ENCODE measurements at places on chromosomes 12 and 14. TPM values are rescaled to one million over a fixed set of nuclear protein-coding genes. Genes with fewer than 3 reads are reported as not detected.

The CEBPE gene
- 0.27 TPM for total RNA-seq

The TMPRSS12 gene
- not detected for total RNA-seq

GRCh38 chr12:102543494-102544485 is 63.4 kb upstream of the IGF1 start:
- DNase-seq: peak; percentile 10

GRCh38 chr12:66062290-66062625 is 68.3 kb downstream of the LLPH start:
- no peak for DNase-seq

DNA sequence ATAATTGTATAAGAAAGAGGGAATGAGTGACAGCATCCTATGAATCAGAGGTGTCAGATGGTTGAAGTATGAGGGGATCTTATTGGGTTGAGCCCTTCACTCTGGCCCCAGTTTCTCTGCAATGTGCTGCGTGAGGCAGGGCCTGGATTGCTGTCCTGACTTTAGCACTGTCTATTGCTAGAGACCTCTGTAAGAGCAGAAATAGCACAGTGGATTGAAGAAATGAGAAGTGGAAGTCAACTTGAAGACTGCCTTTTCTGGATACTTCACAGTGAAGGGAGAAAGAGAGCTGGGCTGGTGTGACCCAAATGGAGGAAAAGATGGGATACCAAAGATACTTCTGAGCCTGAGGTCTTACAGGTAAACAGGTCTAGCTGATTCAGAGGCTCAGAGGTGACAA is 5.8 kb downstream of the ASCL4 start:
- DNase-seq: no peak

Data from activated CD8-positive, alpha-beta T cell treated with anti-CD3 and anti-CD28 coated beads for 36 hours (primary cell).